ENCODE measurements at places on chromosomes 4 and X. TPM values are rescaled to one million over a fixed set of nuclear protein-coding genes. Genes with fewer than 3 reads are reported as not detected.

Gene H2BW2
- not detected for total RNA-seq

Gene POU4F2
- 3.8 TPM for total RNA-seq

Gene PRKG2
- total RNA-seq: 2.3 TPM

Gene AMER1
- total RNA-seq: 10.4 TPM

DNA sequence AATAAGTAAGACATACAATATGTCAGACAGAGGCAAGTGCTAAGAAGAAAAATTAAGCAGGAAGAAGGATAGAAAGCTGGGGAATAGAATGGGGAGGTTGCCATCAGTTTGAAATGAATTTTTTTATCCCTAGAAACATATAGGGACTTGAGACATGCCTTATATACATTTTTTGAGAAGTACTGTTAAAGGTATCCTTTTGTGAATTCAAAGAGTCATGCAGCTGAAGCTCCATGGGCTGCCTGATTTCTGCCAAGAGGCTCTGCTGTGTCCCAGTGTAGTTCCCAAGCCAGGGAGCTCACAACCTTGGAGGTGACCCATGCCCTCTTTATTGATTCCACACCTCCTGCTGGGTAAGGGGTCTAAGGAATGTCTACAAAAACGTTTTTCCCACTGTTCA lies 564.6 kb upstream of the DIPK2B start:
- no peak for DNase-seq

DNA sequence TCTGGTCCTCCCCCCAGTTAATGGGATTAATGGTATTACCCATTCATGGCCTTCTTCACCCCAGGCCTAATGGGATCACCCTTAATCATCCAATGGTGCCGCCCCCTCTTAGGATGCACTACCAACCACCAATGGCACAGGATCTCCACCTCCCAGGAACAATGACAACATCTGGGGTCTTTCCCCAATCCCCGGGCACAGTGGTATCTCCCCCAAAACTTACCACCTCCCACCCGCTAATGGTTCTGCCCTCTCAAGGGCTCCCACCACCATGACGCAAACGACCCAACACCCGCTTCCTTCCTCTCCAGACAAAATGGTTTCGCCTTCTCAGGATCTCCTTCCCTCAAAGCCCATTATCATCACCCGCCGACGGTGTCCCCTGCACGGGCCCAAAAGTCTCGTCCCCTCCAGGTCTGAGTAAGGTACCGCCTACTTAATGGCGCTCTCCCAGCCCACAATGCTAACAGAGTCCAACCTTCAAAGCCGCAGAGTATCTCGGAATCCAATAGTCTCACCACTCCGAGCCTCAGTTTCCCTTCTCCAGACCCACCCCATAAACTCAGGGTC lies 458 bp downstream of the GRIPAP1 start:
- DNase-seq: peak; percentile 22

GRCh38 chr4:99856166-99856565 lies 38.1 kb downstream of the LAMTOR3 start:
- no peak for DNase-seq

- peak; percentile 33 for DNase-seq
Measured at GRCh38 chrX:12814420-12814819, 23.2 kb downstream of the PRPS2 start.

- no peak for DNase-seq
Measured at GRCh38 chr4:189206953-189207352, 733.7 kb upstream of the FRG1 start.

GRCh38 chr4:64405761-64406160 lies 3.5 kb downstream of the TECRL start:
- no peak for DNase-seq

DNA sequence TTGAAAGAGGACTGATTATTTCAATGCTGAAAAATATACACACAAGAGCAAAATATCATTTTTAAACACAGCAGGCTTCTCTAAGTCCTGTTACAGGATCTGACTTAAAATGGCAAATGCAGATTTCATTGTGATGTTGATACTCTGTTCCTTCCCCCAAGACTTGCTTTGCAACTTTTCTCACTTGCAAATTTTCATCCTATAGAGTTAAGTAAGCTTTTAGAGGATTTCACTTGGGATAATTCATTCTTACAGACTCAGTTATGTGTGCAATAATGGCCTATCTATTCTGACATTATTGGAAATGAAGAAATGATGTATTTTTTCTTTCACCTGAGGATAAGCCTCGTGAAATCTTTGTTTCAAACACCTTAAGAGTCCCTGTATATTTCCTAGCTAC lies 2403.2 kb downstream of the ARAP2 start:
- DNase-seq: no peak

- DNase-seq: no peak
Measured at GRCh38 chr4:178086320-178086719, 644.1 kb upstream of the AGA start.

DNA sequence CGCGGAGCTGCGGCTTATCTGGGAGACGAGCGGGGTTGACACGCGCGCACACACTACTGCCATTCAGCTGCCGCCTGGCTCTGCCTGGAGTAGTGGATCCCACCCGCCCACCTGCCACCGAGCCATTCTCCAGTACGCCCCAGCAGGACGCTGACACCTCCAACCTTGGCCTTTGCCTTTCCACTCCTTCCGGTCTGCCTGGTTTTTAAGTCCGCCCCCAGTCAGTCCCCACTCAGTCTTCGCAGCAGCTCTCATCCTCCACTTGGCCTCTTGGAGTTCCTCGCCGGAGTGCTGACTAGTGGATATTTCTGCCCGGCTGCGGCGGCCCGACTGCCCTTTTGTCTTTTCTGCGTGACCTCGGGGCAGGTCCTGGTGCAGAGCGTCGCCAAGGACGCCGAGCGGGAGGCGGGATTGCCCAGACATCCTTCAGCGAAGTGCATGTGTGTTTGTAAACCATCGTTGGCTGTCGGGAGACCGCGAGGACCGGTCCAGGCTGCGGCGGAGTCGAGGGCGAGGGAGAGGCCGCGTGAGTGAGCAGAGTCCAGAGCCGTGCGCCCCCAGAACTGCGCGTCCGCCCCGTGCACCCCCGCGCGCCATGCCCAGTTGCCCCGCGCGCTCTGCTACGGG lies 1.1 kb downstream of the SLIT2 start:
- no peak for DNase-seq

DNA sequence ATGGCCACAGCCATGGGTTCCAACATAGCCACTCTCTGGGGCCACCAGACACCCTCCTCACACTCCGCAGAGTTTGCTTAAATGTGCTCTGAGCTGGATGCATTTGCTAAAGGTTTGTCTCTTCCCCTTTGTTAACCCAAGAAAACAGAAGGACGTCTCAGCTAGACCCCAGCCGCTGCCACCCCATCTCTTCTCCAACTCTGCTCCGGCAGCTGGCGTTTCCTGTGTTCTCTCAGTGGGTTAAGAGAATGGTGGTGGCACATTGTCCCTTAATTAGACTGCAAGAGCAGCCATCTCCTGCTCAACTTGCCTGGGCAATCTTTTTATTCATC lies 43.7 kb upstream of the FAM9C start:
- DNase-seq: no peak

- no peak for DNase-seq
Measured at GRCh38 chrX:44274096-44274495, 69.4 kb downstream of the EFHC2 start.

DNA sequence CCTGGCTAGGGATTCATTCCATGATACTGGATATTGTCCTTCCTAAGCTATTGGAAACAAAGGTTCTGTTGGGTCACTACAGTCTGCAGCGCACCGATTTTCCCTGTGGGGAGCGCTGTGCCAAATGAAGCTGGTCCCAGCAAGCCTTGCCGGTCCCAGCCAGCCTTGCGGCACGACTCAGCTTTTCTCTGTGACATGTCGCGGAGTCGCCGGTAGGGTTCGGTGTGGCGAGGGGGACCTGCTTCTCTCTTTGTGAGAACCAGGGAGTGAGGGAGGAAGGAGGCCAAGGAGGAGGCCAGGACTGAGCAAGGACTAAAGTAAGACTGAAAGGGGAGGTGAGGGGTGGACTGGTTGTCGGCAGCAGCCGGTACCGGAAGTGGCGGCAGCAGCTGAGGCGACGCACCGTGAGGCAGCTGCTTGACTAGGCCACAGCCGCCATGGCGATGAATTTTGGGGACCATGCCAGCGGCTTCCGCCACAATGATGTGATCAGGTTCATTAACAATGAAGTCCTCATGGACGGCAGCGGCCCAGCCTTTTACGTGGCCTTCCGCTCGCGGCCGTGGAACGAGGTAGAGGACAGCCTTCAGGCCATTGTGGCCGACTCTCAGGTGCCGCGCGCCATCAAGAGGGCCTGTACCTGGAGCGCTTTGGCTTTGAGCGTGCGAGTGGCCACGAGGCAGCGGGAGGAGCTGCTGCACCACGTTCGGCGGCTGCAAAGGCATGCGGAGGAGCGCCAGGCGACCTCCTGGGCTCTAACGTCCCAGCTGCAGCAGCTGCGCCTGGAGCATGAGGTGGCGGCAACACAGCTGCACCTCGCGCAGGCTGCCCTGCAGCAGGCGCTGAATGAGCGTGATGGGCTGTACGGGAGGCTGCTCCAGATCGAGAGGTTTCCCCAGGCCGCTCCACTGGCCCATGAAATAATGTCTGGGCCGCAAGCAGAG lies at the start of gene TEX13D:
Gene TEX13D, plus strand, starts transcription at position 180 of the 944 bp plus-strand sequence. Its CDS starts 258 bp downstream, at position 438.
- no peak for DNase-seq

DNA sequence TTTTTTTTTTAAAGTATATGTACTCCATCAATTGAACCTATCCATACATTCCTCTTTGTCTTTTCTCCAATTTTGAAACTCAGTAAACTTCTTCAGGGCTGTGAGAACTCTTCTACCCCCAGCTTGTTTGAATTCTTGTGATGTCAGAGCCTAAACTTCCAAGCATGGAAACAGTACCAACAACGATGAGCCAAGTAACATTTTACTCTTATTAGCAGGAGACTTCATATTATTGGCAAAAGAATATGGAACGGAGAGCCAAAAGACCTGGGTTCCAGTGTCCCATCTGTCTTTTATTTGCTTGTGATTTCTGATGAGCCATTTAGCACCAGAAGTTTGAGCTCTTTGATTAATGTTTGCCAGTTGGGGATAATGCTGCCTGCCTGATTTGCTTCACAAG lies 5.3 kb downstream of the DIAPH2 start:
- no peak for DNase-seq

Data from cerebellum (tissue), 4 donors.